Activated CD4-positive, alpha-beta T cell treated with anti-CD3 and anti-CD28 coated beads, Interleukin-2, amount 10 ng/mL, durations not matched to agents 7 days and 5 days (primary cell): ENCODE measurements at places on chromosomes 2 and 18. TPM values are rescaled to one million over a fixed set of nuclear protein-coding genes. Genes with fewer than 3 reads are reported as not detected.

Gene PCARE
- total RNA-seq: not detected

Gene UGT1A5
- not detected for total RNA-seq

Gene PSD4
- total RNA-seq: 329 TPM

Gene ANKRD62
- not detected for total RNA-seq

Gene KCNJ13
- total RNA-seq: not detected

Gene EFHD1
- 0.32 TPM for total RNA-seq

Gene CRYGC
- total RNA-seq: not detected

DNA sequence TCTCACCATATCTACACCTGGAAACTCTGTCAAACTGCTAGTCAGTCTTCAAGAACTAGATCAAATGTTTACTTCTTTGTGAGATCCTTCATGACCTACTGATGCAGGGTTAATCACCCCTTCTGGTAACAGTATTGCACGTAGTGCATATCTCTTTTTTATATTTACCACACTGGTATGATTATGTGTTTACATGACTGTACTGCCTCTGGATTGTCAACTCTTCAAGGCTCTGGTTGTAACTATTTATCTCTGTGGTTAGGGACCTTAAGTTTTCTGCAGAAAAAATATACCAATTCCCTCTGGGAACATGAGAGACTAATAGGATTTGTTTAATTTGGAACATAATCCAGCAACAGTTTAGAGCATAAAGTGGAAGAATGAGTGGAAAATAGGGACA is 135.5 kb downstream of the PDE1A start:
- no peaks in the 10 kb centered on the region for H3K4me1 ChIP-seq
- H3K36me3 ChIP-seq: no peaks in the 10 kb centered on the region
- no peak overlapping the region for H3K4me3 ChIP-seq
- H3K27me3 ChIP-seq: no peaks in the 10 kb centered on the region

DNA sequence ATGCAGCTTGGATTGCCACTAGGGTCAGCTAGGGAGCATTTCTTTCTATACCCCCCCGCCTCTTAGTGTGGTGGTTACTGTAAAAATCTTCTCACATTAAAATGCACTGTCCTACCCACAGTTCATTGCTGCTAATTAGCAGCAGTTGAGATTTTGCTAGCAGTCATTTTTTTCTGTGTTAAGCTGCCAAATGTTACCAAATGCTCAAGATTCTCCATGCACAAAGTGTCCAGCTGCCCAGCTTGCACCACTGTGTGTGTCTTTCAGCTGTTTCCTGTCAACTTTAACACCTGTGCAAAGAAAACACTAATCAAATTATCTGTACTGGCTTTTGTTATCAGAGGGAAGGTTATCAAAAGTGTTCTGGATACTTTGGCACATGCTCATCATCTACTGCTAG is 679.3 kb downstream of the NR4A2 start:
- H3K27ac ChIP-seq: no peak overlapping the region
- H3K27me3 ChIP-seq: no peaks in the 10 kb centered on the region
- DNase-seq: no peak
- no peaks in the 10 kb centered on the region for H3K4me1 ChIP-seq
- no peak overlapping the region for H3K4me3 ChIP-seq

DNA sequence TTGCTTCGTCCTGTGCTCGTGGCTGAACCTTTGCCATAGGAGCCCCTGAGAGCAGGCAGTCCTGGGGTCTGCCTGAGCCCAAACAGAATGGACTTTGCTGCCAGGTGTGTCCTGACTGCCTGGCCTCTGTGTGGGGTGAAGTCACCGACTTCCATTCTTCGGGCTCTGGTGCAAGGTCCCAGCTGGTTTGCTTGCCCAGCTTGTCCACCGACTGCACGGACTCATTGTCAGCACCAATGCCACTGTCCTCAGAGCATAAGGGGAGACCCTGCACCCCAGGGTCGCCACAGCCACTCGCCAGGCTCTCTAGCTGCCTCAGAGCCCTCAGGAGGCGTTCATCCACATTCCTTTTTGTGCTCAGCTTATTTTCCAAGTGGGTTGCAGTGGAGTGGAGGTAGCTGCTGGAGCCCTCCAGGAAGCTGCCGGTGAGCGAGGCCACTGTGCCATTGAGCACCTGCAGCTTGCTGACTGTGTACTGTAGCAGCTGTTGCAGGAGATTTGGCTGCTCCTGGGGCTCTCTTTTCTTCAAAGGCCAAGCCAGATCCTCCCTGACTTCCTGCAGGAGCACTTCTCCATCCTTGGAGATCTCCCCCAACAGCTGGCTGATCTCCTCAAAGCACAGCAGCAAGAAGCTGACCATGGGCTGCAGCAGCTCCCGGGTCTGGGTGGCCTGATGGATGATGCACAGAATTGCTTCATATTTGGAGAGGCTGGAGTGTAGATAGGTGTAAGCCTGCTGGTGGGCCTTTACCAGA is 1.2 kb downstream of the PCARE start:
- no peaks in the 10 kb centered on the region for H3K27me3 ChIP-seq
- DNase-seq: no peak
- no peak overlapping the region for H3K27ac ChIP-seq
- no peaks in the 10 kb centered on the region for H3K4me1 ChIP-seq
- no peaks in the 10 kb centered on the region for H3K36me3 ChIP-seq

DNA sequence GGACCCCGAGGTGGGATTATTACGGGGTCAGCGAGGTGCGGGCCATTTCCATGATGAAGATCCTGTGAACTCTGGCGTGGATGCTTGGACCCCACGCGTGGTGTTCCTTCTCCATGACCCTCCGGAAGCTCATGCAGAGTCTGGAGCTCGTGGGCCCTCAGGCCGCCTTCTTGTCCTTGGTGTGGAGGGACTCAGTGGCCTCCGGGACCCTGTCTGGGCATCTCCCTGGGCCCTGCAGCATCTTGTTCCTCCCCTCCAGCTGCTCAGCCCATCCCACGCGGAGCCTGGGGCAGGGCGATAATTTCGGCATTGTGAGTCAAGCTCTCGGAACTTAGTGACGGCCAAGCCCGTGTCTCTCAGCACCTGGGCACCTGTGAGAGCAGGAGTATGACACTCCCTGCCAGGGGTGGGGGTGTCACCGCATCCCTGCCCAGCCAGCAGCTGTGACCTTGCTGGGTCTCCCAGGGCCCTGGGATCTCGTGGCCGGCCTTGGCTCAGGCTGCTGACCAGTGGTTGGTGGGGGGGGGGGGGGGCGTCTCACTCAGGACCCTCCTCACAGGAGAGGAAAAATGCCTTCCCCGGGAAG is 24.6 kb downstream of the RTP5 start:
- no peak overlapping the region for H3K27ac ChIP-seq
- no peaks in the 10 kb centered on the region for H3K27me3 ChIP-seq
- H3K36me3 ChIP-seq: peaks cover 7% of the 10 kb centered on the region

GRCh38 chr2:238129166-238130010 is 9.1 kb upstream of the KLHL30 start:
- H3K27me3 ChIP-seq: no peaks in the 10 kb centered on the region
- H3K36me3 ChIP-seq: no peaks in the 10 kb centered on the region
- no peak for DNase-seq

GRCh38 chr2:136070913-136071312 is 47.0 kb downstream of the CXCR4 start:
- H3K4me1 ChIP-seq: peaks cover 35% of the 10 kb centered on the region
- DNase-seq: no peak
- no peak overlapping the region for H3K27ac ChIP-seq

- no peak overlapping the region for H3K4me3 ChIP-seq
- H3K27me3 ChIP-seq: peaks cover 15% of the 10 kb centered on the region
- peak; percentile 48 for DNase-seq
- no peak overlapping the region for H3K27ac ChIP-seq
These were observed 49.9 kb upstream of the DAPL1 start for GRCh38 chr2:158745067-158745865.

DNA sequence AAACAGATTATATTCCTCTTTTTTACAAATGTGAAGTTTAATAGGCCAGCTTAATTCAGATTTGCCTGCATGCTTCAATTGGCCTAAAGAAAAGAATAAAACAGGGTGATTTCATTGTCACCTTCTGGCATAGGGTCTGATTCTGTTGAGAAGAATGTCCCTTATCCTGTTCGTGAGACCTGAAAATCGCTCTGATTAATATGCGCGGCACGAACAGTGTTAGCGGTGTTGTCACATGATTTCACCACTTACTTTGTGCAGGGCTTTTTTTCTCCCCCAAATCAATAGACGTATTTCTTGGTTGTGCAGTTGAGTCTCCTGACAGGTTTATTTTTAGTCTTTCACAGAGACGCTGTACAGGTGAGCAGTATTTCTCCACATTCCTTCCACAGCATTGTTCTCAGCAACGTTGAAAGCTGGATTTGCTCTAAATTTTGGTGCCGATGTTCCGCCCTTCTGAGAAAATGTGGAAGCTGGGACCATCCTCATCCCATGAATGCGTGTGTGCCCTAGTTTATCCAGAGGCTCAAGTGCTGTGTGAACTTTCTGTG is 81.9 kb downstream of the ITGB1BP1 start:
- H3K4me3 ChIP-seq: no peak overlapping the region
- H3K36me3 ChIP-seq: no peaks in the 10 kb centered on the region
- DNase-seq: no peak
- peaks cover 12% of the 10 kb centered on the region for H3K27me3 ChIP-seq

- no peaks in the 10 kb centered on the region for H3K4me1 ChIP-seq
- no peak for DNase-seq
- no peaks in the 10 kb centered on the region for H3K27me3 ChIP-seq
- H3K27ac ChIP-seq: no peak overlapping the region
- no peaks in the 10 kb centered on the region for H3K36me3 ChIP-seq
These were observed 112.2 kb upstream of the ANKRD30BL start for GRCh38 chr2:132274000-132274399.

DNA sequence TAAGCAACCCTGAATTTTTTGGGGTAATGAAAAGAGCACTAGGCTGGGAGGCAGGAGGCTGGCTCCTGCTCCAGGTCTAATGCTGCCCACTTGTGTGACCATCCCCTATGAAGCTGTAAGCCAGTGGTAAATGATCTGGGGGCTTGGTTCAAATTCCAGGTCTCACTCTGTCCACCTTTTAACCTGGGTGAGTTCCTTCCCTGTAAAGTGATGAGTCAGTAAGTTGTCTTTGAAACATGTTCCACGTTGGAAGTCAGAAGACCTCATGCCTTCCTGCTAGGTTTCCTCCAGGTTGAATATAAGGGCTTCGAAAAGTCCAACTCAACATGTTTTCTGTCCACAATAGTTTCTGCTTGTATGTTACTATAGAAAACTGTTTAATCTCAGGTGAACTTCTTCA is 160.9 kb upstream of the MYT1L start:
- no peak overlapping the region for H3K4me3 ChIP-seq
- DNase-seq: no peak
- peaks cover 3% of the 10 kb centered on the region for H3K27me3 ChIP-seq
- no peaks in the 10 kb centered on the region for H3K4me1 ChIP-seq
- H3K27ac ChIP-seq: no peak overlapping the region
- H3K36me3 ChIP-seq: no peaks in the 10 kb centered on the region

DNA sequence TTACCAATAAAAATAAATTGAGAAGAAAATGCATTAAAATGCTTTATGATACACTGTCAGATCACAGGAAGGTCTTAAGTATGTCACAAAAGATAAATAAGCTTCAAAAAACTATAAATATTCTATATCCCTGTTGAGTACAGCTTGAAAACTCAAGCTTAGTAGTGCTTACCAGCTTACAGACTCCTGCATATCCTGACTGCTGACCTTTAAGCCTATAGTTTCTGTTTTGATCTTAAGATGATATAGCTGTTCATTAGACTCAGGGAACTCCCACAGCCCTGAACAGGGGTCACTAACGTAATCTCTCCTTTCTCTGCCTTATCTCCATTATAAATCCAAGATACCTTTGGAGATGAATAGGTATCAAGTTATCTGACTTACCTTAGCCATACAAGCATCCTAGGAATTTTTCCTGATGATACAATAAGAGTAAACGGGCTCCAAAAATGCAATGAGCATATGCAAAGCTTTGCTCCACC is 93.7 kb upstream of the RBBP8 start:
- peaks cover 11% of the 10 kb centered on the region for H3K27me3 ChIP-seq
- no peak overlapping the region for H3K4me3 ChIP-seq
- no peak for DNase-seq
- H3K4me1 ChIP-seq: no peaks in the 10 kb centered on the region

- DNase-seq: no peak
- peak overlapping the region; percentile 98 for H3K27ac ChIP-seq
- peak overlapping the region; percentile 62 for H3K4me3 ChIP-seq
- H3K36me3 ChIP-seq: no peaks in the 10 kb centered on the region
These were observed 36.8 kb upstream of the EML4 start for GRCh38 chr2:42132191-42132965.

DNA sequence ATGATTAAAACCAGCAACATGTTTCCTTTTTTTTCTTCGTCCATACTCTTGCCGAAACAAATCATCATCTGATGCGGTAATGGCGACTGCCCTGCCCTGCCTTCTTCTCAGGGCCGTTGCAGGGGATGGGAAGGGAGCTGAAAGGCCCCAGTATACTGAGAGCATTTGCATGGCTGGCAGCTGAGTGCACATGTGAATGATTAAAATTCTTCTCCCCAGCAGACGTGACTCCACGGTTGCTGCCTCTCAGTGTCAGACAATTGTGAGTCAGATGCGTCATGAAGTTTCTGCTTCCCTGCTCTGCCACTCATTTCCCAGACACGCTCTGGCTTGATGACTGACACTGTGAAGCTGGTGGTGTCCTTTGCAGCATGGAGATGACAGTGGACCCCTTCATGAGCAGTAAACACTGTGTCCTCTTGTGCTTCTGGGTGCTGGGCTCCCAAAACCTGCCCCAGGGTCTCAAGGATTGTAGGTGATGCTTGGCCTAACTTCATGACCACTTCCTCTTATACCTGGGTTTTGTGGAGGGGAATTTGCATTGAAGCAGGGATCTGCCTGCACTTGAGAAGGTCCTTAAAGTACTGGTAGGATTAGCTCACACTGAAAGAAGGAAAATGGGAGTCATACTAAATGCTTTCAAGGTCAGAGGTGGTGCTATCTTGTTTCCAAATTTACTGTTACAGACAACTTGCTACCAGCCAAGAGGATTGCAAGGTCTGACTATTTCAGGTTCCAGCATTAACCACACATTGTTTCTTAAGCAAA is 222.5 kb upstream of the COPS8 start:
- H3K27me3 ChIP-seq: peaks cover under 1% of the 10 kb centered on the region
- H3K4me1 ChIP-seq: no peaks in the 10 kb centered on the region
- no peak overlapping the region for H3K27ac ChIP-seq
- H3K36me3 ChIP-seq: no peaks in the 10 kb centered on the region
